ENCODE measurements at places on chromosomes 7 and 10. TPM values are rescaled to one million over a fixed set of nuclear protein-coding genes. Genes with fewer than 3 reads are reported as not detected.

- DNase-seq: no peak
Observed at GRCh38 chr7:43792471-43793150, 34.1 kb downstream of the BLVRA start.

- DNase-seq: no peak
Observed at GRCh38 chr10:124517931-124518330, 56.3 kb downstream of the LHPP start.

DNA sequence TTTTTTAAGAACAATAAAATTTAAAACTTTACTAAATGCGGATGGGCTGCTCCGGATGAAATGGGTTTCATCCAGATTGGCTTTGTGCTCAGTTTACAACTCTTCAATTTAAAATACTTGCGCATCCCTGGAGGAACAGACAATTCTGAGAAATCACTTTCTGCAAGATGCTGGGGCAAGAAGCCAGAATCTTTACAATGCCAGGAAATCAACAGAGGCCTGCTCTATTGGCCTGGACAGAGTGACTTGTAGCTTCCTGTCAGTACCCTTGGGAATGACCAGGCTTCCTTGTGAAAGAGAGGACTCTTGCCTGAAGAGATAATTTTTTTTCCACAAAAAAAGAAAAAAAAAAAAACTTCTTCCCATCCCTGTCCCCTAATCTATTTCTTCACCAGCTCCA is 3.9 kb upstream of the FAM13C start:
- DNase-seq: no peak

- DNase-seq: no peak
Observed at GRCh38 chr10:70561558-70561957, 41.0 kb downstream of the PRF1 start.

GRCh38 chr7:149495785-149496641 is 1.6 kb downstream of the ZNF746 start:
- peak; percentile 67 for DNase-seq

DNA sequence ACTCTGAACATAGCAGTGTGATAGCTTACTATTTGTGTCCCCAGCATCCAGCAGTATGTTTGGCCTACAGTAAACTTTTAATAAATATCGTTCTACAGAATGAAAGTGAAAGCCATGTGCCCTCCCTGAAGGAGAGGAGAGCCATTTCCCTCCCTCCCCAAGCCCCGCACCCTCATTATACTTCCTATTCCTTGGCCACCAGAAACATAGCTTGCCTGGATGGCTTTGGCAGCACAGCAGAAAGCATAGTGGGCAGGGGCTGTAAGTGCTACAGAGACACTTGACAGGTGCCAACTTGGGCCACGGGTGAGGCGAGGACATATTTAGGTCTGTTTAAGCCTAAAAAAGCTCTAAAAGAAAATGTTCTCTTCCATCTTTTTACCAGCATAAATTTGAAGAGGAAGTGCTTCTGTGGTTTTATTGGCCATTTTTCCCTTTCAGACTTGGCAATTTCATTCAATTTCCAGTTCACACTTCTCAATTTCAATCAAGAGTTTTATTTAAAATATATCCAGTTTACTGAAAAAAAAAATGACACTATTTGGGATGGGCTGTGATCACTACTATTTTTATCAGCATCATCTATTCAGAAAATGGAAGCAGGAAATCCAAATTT is 12.7 kb downstream of the HHEX start:
- no peak for DNase-seq

IL2RA gene
- total RNA-seq: 2.2 TPM

ZNF92 gene
- 11.3 TPM for total RNA-seq

- DNase-seq: no peak
Observed at GRCh38 chr7:66522518-66522917, 106.2 kb upstream of the KCTD7 start.

GRCh38 chr7:104208421-104208780 is 588 bp upstream of the ORC5 start:
- DNase-seq: no peak

DNA sequence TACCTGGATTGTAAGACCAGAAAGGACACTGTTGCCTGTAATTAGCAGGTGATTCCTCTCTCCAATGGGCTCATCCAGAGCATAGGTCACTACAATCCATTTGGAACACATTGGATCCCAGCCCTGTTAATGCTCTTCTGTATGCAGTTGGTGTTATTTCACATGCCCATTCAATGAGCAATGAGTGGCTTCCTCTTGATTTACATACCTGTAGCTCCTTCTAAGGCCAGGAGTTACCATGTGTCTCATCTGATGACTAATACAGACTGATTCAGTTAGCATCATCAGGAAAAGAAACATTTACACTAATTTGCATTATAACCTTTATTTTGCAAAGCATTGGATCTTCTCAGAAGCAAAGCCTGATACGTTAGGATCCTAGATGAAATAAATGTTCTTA is 83.1 kb upstream of the NPVF start:
- no peak for DNase-seq

GRCh38 chr10:16867556-16867955 is 50.3 kb upstream of the RSU1 start:
- DNase-seq: no peak

DNA sequence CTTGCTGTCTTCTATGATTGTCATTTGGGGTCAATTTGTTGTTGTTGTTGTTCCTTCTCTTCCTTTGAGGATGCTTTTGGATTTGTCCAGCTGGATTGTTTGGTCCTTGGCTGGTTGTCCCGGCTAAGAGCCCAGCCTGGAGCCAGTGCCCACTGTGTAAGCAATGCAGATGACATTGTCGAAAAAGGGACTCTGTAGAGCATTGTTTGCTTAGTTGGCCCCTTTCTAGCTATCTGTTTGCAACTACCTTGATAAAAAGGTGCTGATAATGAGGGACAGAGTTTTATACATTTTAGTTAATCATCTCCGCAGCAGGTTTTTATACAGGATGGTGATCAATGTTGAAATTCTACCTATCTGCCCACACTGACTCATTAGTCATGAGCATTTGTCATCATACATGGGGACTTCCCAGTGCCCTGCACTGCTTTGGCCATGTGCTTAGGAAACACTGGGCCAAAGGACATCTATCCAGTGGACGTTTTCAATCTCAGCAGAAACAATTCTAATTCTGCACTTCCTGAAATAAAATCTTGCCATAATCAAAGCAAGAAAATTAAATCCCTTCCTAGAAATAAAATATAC is 311.9 kb downstream of the GRM8 start:
- no peak for DNase-seq

DNA sequence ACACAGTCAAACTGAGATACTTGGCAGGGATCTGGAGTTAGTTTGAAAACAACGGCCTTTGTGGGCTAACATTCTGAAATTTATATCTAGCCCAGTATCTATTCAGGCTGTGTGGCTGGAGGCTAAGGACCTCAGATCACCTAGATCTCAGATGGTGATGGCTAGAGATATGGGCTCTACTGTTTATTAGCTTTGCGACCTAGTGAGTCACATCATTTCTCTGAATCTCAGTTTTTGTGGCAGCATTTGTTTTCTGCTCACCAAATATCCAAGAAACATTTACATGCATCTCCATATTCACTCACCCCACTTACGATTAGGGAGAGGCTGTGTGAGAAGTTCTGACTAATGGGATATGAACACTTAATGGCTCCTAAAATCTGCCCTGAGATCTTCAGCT is 503.9 kb downstream of the KIF20B start:
- no peak for DNase-seq

DNA sequence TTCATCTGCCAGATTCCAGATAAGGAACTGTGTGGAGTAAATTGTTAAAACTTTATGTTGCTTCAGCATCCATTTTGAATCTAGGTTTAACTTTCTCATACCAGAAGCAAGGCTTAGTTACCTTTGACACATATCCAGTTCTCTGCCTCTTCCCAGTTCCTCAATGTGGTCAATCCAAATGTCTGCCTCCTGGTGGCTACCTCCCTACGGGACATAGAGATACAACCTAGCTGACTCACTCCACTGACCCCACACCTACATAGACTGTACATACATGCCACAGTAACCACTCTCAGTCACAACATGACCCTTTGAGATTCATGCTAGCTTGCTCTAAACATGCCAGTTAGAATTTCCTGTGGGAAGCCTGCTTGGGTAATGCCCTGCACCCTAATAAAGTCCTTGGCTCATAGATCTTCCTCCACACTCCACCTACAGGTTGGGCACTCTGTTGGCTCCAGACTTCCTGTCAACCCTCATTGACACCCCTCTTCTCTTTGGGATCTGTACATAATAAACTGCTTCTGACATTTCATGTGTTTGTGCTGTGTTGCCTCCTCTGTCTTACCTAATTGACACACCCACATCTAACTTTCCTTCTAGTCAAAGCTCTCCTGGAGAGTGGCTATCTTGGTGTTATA is 278.1 kb downstream of the HTR7 start:
- DNase-seq: no peak

DNA sequence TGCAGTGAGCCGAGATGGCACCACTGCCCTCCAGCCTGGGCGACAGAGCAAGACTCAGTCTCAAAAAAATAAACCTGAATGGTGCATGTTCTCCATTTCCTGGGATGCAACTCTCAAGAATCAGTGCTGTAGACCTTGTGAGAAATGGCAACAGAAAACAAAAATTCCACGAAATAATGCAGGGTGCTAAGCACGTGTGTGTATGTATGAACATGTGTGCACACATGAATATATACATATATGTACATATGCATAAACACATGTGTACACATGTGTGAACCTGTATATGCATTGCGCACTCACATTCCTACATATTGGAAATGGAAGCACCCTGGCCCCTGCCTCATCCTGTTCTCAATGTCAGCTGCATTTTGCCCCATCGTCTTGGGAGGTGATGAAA is 548.5 kb downstream of the TCERG1L start:
- DNase-seq: no peak

DNA sequence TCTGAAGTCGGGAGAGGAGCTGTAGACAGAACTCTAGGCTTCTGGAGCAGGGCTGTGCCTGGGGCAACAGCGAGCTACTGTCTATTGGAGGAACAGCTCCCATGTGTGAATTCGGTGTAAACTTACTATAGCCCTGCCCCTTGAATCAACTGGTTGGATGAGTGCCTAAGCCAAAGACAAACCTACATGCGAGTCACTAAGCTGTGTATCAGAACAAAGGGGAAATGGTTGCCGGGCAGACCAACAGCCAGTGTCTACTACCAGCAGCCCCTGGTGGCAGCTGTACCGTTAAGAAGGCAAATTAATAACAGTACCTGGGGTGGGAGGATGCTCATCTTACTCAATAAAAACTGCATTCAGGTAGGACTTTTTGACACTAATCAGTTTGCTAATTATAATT is 343.6 kb downstream of the ACTR3B start:
- no peak for DNase-seq

DNA sequence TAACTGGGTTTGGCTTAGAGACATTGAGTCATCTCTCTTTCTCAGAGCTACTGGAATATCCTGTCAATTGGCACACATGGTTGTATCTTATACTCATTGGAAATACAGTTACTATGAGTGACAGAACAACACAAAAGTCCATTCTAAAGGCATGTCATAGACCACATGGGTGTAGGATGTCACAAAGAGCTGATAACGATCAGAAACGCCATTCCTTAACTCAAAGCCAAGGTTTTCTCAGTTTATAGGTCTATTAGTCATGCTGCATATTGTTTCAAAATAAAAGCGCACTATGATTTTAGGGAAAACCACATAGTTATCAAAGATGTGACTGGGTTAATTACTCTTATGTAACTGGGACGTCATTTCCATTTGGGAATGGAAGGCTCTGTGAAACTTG is 147.2 kb upstream of the FAM171A1 start:
- no peak for DNase-seq

FAM131B gene
- total RNA-seq: 0.57 TPM

GRCh38 chr7:74324531-74325209 is 35.5 kb downstream of the CLIP2 start:
- peak; percentile 51 for DNase-seq

DNA sequence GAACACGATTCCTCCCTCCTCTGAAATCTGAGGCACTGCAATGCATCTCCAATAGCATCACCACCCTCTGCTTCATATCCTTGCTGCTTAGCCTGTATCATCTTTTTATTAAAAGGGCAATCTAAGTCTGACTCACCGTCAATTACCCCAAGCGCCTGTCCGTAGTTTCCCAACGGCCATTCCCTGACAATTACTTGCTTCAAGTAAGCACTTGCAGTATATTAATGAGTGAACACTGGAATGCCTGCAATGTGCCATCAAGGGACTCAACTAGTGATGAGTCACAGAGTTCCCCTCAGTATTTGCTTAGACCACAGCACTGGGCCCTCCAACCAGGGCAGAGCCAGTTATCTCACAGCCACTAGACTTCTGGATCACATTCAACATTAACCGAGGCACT is 19.5 kb upstream of the PPP1R3C start:
- no peak for DNase-seq
